Pancreas (tissue), 10 donors: ENCODE measurements at places on chromosomes 1 and 21. TPM values are rescaled to one million over a fixed set of nuclear protein-coding genes. Genes with fewer than 3 reads are reported as not detected.

CTBS gene
- total RNA-seq = 15.1 TPM

OR14K1 gene
- total RNA-seq = not detected

CFHR4 gene
- not detected for total RNA-seq

POU3F1 gene
- 0.09 TPM for total RNA-seq

CACNA1S gene
- total RNA-seq = not detected

KMO gene
- 0.84 TPM for total RNA-seq

LMX1A gene
- total RNA-seq = not detected

FCAMR gene
- total RNA-seq = not detected

SPRR3 gene
- not detected for total RNA-seq

OR13G1 gene
- total RNA-seq = not detected

LCE1E gene
- not detected for total RNA-seq
